Stomach (tissue), 19 donors: ENCODE measurements at places on chromosomes 16 and 17. TPM values are rescaled to one million over a fixed set of nuclear protein-coding genes. Genes with fewer than 3 reads are reported as not detected.

GRCh38 chr17:76363107-76363842 is 9.6 kb upstream of the PRPSAP1 start:
- H3K27ac ChIP-seq = no peak overlapping the region
- DNase-seq = no peak
- no peaks in the 10 kb centered on the region for H3K4me1 ChIP-seq
- H3K36me3 ChIP-seq = no peaks in the 10 kb centered on the region
- peaks cover 6% of the 10 kb centered on the region for H3K27me3 ChIP-seq

DNA sequence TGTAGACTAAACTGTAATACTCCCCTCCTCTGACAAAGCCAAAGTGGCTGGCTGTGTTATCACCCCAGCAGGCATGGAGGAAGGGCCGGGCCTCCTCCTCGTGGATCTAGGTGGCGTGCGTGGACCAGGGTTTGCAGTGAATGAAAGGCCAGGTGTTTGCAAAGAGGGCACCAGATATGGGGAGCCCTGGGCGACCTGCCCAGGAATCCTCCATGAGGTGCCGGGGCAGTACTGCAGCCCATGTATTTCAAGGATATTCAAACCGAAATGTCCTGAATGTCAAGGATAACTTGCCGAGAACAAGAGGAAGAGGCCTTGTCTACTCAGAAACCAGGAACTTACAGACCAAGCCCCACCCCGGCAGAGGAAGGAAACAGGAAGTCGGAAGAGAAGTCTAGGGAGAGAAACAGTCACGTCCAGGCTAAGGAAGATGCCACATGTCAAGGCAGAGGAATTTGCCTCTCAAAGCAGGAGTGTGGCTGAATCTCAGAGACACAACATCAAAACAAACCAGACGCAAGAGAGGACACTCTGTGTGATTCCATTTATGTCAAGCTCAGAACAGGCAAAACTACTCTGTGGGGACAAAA is 13.7 kb upstream of the OSGIN1 start:
- H3K4me3 ChIP-seq = no peak overlapping the region
- H3K27ac ChIP-seq = no peak overlapping the region
- no peaks in the 10 kb centered on the region for H3K27me3 ChIP-seq
- DNase-seq = no peak
- no peaks in the 10 kb centered on the region for H3K36me3 ChIP-seq

DNA sequence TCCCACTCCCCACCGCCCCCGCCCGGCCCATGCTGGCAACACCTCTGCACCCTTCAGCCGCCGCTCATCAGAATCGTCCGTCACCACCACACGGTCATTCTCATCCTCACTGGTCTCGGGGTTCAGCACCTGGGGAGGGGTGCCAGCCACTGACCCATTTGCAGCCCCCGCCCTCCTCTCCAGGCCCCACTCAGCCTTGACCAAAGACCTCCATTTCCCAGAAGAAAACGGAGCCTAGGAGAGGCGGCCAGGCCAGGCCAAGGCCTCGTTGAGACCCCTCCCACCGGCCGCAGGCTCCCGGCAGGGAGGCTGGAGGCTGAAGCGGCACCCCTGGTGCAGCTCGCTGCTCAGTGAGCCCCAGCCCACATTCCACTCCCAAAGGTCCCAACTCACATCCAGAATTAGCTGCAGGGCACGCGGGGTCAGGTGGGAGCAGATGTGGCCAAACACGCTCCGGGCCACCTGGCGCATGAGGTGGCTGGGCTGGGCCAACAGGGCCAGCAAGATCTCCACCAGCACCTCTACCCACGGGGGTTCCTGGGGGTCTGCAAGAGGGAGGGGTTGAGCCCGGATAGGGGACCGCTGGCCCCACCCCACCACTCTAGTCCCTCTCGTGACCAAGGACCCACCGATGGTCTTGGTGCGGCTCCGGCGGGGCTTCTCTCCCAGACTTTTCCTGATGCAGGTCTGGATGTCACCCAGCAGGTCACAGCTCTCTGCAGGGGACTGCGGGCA is 9.8 kb downstream of the MYBBP1A start:
- peaks cover 11% of the 10 kb centered on the region for H3K4me1 ChIP-seq
- no peak overlapping the region for H3K4me3 ChIP-seq
- peaks cover 66% of the 10 kb centered on the region for H3K36me3 ChIP-seq

DNA sequence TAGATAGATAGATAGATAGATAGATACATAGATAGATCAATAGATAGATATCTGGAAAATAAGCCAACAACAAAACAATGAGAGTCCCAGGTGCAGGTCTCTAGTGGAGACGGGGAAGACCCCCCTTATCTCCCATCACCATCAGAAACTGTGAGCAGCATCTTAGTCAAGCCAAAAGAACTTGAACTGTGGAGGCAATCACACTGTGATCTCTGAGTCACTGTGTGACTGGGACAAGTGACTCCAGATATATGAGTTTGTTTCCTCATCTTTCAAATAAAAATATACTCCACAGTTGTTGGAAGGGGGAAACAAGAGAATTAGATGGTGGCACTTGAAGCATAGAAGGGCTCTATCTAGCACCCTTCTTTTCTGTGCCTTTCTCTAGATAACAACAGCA is 42.1 kb downstream of the NOG start:
- no peak overlapping the region for H3K27ac ChIP-seq
- H3K4me1 ChIP-seq = no peaks in the 10 kb centered on the region
- no peak overlapping the region for H3K4me3 ChIP-seq
- no peaks in the 10 kb centered on the region for H3K27me3 ChIP-seq

OTOP3 gene
- not detected for total RNA-seq

GRCh38 chr17:17079336-17079735 is 37.1 kb downstream of the MPRIP start:
- H3K4me1 ChIP-seq = peaks cover 83% of the 10 kb centered on the region
- no peak overlapping the region for H3K27ac ChIP-seq
- no peaks in the 10 kb centered on the region for H3K27me3 ChIP-seq
- peaks cover 56% of the 10 kb centered on the region for H3K36me3 ChIP-seq
- H3K4me3 ChIP-seq = no peak overlapping the region
